ENCODE measurements at places on chromosomes 1 and 21. TPM values are rescaled to one million over a fixed set of nuclear protein-coding genes. Genes with fewer than 3 reads are reported as not detected.

Gene CFHR1
- not detected for total RNA-seq

Gene GBP7
- not detected for total RNA-seq

Gene TAL1
- total RNA-seq, result not detected

Gene ST3GAL3
- total RNA-seq, result 17.0 TPM

Gene VWA5B1
- total RNA-seq, result not detected
